ENCODE measurements at places on chromosomes 4 and X. TPM values are rescaled to one million over a fixed set of nuclear protein-coding genes. Genes with fewer than 3 reads are reported as not detected.

- DNase-seq = no peak
These were observed 130.8 kb upstream of the FRG1 start for GRCh38 chr4:189809839-189810238.

DNA sequence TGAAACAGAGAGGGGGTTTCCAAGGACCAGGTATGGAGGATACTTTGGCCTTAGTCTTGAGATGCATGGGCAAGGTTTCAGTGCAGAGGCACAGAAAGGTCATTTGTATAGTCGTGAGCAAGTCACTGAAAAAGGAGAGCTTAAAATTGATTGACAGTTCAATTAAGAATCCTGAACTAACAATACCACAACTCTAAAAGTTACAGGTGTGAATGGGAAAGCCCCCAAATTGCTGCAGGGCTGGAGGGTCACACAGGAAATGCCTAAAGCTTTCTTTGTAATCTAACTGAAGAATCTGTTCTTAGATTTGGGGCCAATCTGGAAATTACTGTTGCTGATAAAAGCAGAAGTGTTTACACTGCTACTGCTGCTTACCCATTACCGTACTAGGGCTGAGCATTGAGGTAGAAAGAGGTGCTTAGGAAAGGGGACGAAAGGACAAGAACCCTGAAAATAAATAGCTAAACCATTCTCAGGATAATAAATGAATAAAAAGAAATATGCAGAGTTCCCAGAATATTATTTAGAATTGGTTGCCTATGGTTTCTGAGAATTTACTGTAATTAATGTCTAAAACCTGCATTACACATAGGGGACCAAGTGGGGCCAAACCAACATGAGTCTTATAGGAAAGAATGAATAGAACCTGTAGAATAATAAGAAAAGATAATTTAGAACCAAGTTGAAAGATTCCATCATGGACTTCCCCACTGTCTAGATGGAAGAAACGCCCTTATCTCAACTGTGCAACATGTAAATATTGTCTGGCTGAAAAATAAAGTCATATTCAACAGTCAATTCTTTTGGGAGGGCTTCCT is 91.9 kb upstream of the PPP1R2C start:
- no peak for DNase-seq

DNA sequence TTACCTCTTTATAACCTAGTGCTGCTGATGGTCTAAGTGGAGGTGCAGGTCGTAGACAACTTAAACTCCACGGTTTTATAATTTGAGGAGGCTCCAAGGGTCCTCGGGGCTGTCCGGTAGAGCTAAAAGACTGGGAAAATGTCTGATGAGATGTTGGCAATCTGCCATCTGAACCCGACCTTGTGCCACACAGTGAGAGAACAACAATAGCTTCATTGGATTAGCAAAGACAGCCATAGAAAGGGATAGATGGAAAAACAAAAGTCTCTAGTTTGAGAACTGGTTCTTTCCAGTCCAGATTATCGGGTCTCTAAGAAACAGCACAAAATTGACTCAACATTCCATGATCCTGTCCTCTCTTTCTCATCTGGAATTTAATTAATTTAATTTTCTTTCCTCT is 31.6 kb downstream of the CD40LG start:
- no peak for DNase-seq

RADX gene
- total RNA-seq = 12.7 TPM

GPRASP3 gene
- total RNA-seq = 1.5 TPM

- DNase-seq = no peak
These were observed 33.1 kb upstream of the VCX3A start for GRCh38 chrX:6568031-6568430.

PALLD gene
- total RNA-seq = 0.76 TPM

ZC4H2 gene
- 12.9 TPM for total RNA-seq

DNA sequence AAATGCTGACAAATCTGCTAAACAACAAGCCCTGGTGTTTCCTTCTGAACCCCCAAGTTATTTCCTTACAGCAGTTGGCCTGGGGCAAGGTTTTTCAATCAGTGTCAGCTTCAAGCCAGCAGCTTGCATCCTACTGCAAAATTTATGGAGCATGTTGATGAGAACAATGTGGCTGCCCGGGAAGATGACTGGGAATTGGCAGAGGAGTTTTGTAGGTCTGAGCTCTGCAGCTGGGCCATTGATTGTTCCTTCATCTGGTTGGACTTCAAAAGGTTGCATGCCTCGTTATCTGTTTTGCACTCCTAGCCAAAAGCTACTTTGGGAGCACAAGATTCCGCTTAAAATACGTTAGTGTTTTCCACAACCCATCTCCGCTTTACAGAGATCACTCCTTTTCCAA is 1030.3 kb upstream of the LCORL start:
- no peak for DNase-seq

DNA sequence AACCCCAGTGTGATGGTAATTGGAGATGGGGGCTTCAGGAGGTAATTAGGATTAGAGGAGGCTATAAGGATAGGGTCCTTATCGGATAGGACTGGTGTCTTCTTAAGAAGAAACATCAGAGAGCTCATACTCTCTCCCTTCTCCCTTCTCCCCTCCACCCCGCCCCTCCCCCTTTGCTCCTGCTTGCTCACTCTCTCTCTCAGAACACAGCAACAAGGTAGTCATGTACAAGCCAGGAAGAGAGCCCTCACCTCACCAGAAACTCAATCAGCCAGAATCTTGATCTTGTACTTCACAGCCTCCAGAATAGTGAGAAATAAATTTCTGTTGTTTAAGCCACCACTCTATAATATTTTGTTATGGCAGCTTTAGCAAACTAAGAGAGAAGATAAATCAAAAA is 4.5 kb downstream of the DDX60L start:
- DNase-seq = no peak
